ENCODE measurements at places on chromosomes 4 and X. TPM values are rescaled to one million over a fixed set of nuclear protein-coding genes. Genes with fewer than 3 reads are reported as not detected.

Gene PRKG2
- 16.6 TPM for total RNA-seq

Gene HTT
- total RNA-seq = 30.6 TPM

Gene NEUROG2
- total RNA-seq = not detected

Gene EOLA1
- total RNA-seq = 13.4 TPM

Gene GAGE12H
- total RNA-seq = not detected

Gene NDUFA1
- 84.4 TPM for total RNA-seq

Gene NALF2
- total RNA-seq = 0.16 TPM

Gene ARHGAP24
- 29.6 TPM for total RNA-seq

Gene MAGEB10
- not detected for total RNA-seq

Gene DIPK2B
- total RNA-seq = 0.44 TPM

Gene FAM53A
- total RNA-seq = 5.2 TPM

Gene PAGE5
- not detected for total RNA-seq

Gene COX7B2
- total RNA-seq = not detected

Gene ANAPC4
- 19.7 TPM for total RNA-seq

Gene MSANTD1
- total RNA-seq = 0.08 TPM

Gene ANKRD37
- total RNA-seq = 1.7 TPM

Gene NOX1
- total RNA-seq = 3.0 TPM

Gene GPR82
- 0.20 TPM for total RNA-seq

Gene AMTN
- total RNA-seq = not detected

Gene DAPP1
- 2.0 TPM for total RNA-seq

Gene C4orf36
- 1.3 TPM for total RNA-seq
